Stimulated activated naive B cell treated with anti-CD40 and anti-IgM and Interleukin-4, amounts not matched to agents 10 μg/mL and 1 μg/mL and 100 μg/mL, for 72 hours (primary cell): ENCODE measurements at places on chromosomes 4 and X.
A peak's percentile ranks its signal among the peaks of the same experiment; 100 is the strongest.

GRCh38 chr4:154164931-154165839 lies 326.4 kb downstream of the DCHS2 start:
- DNase-seq, result peak; percentile 28

DNA sequence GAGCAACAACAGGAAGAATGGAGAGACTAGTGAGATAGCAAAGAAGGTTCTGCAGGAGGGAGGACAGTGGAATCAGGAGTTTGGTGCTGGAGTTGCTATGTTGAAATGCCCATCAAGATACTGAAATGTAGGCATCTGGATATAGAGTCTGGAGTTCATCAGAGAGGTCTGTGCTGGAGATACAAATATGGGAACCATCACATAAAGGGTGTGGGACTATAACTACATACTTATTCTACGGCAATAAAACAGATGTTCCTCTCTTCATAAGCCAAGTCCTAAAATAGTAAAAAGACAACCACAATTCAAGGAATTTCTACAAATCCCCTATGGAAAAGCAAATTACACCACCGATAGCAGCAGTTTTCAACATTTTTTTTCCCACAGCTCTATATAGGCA lies 1.6 kb downstream of the MED14 start:
- DNase-seq, result no peak

DNA sequence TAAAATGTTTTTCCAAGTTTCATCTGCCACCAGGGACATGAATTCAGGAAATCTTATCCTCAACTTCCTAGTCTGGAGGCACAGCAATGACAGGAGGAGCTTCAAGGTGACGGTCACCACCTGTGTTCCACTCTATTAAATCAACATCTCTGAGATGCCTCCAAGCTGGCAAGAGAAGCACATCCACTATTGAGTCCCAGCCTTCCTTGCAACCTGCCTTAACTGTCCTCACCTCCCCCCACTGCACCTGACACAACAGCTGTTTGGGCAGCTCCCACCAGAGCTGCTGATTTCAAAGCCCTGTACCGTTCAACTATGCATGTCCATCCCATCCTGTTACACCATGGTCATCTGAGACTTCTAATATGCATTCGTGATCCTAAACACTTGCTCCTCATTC lies 123.4 kb downstream of the COL25A1 start:
- no peak for DNase-seq

GRCh38 chr4:129167640-129168260 lies 71.8 kb downstream of the C4orf33 start:
- DNase-seq, result no peak

- DNase-seq, result no peak
Measured at GRCh38 chr4:3861720-3862639, 95.8 kb downstream of the ADRA2C start.

DNA sequence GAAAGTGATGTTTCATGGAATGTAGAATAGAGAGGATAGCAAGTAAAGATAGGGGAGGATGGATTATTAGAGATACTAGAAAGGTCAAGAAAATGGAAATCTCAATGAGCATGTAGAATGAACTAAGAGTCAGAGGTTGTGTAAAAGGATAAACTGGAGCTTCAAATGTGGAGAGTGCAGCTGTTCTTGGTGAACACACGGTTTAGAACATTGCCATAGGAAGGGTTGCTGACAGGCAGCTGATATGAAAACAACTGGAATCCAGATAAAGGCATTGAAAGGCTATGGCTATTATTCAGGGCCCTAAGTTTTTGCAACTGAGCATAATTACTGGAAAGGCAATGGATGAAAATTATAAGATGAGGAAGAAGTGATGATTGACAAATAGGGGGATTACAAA lies 239.6 kb upstream of the VEGFC start:
- DNase-seq, result no peak

GRCh38 chrX:42524379-42524778 lies 253.6 kb downstream of the PPP1R2C start:
- DNase-seq, result no peak

DNA sequence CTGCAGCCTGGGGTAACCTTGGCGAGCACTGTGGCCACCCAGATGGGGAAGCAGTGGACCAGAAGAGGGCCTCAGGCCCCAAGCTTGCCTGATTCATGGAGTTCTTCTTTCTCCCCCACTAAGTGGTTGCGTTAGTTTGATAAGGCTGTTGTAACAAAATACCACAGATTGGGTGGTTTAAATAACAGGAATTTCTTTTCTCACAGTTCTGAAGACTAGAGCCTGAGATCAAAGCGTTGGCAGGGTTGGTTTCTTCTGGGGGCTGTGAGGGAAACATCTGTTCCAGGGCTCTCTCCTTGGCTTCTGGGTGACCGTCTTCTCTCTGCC lies 105.7 kb upstream of the GATB start:
- no peak for DNase-seq

DNA sequence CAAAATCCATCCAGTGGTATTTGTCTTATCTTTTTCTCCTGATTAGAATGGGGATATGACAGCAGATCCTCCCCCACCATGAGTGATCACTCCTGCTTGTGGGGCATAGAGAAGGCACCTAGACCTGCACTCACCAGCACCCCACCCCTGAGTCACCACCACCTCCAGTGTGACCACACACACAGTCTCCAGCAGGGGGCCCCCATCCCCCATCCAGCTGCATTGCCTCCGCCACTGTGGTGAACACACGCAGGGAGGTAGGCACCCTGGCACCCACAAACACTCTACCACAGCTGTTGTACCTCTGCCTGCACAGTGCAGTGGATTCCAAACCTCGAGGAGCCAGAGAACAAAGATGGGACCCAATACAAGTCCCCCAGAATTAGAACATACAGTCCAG lies 9.0 kb upstream of the MAGEA8 start:
- DNase-seq, result peak; percentile 39

- no peak for DNase-seq
Measured at GRCh38 chrX:149515954-149516602, 11.0 kb upstream of the IDS start.

DNA sequence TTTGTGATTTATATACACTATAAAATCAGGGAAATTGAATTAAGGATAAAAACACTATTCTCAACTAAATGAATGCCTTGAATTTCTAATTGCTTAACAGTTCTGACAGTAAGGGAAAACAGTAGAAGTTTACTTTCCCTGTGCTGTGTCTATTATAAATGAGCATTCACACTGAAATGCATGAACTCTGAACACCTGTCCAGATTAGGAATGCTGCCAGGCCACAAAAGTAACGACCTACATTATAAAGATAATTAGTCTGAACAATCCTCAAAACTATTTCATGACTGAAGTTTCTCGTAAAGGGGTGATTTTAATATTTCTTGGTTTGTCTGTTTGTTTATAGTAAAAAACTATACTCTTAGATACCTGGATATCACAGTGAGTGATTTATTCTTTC lies 2.0 kb downstream of the NDST3 start:
- DNase-seq, result no peak

GRCh38 chr4:88771883-88772450 lies 74.3 kb upstream of the NAP1L5 start:
- no peak for DNase-seq

DNA sequence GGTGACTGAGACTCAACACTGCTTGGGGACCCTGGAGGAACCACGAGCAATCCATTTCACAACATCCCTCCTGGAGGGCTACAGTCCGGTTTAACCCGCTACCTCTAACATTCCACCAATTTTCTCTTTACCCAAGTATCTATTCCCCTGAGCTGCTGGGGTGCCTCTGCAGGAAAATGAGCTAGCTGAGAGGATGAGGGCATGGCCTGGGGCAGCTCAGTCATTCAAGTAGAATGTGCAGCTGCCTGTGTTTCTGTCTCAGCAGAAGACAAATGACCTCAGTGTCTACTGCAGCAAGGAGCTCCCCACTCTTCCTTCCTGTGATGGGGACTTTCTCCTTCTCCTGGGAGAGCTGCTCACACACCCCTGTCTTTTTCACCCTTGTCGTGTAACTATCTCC lies 120.8 kb downstream of the ZNF518B start:
- DNase-seq, result no peak
